ENCODE measurements at places on chromosomes 6 and 20.

DNA sequence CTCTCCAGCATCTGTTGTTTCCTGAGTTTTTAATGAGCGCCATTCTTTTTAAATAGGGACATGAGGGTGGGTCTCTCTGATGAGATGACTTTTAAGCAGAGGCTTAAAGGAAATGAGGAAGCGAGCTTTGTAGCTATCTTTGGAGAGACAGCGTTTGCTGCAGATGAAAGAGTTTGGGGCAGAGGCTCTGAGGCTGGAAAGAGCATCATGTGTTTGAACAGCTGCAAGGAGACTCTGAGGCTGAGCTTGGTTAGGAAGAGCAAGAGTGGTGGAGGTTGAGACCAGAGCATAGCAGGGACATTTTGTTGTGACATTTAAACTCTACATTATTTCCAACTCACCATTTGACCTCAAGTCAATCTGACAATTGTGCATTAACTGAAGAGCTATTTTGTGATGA is 38.3 kb upstream of the TMX4 start:
- no peak for DNase-seq

- DNase-seq: no peak
Observed at GRCh38 chr20:50146214-50146613, 7.3 kb downstream of the PEDS1 start.

GRCh38 chr6:82185948-82186535 is 61.5 kb downstream of the IBTK start:
- no peak for DNase-seq

- DNase-seq: no peak
Observed at GRCh38 chr20:37886851-37887297, 16.1 kb upstream of the VSTM2L start.

- DNase-seq: no peak
Observed at GRCh38 chr6:27825025-27825793, 87.0 kb downstream of the OR2B2 start.

DNA sequence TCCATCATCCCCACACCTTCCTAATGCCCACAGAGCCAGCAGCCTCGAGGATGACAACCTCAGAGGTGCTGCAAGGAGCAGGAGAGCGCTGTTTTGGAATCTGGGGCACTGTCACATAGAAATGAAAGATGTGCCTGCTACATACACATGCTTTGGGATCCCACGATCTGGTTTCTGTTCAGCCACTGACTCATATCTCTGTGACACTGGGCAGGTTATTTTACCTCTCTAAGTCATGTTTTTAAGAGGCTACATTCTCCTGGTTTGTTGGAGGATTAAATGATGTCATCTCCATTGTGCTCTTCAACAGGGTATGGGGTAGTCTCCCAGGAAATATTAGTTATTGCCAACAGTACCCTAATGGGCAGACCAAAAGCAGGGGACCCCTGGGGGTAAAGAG is 32.6 kb upstream of the TAB2 start:
- DNase-seq: no peak
